ENCODE measurements at places on chromosomes 1 and 21.
A peak's percentile ranks its signal among the peaks of the same experiment; 100 is the strongest.

DNA sequence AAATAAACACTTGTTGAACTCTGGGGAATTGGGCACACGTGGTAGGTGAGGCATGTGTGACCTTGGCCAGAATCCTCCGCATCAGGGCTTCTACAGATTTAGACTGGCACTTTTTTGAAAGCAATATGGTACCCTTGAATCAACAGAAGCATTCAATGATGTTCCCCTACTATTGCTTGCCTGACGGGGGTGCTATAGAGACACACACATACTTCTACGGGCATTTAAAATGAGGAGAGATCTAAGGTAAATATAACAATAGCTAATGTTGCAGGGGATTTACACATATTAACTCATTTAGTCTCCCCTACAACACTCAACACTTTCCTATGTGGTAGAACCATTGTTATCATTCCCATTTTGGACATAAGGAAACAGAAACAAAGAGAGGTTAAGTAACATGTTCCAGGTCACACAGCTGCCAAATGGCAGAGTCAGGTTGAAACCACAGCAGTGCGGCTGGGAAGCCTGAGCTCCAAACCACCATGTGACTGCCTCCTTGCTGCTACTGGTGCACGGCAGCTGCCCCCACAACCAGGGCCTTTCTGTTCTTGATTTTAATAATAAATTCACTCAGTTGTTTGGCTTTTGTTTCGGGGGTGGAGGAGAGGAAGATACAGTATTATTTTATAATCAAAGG lies 147.4 kb downstream of the ZNF281 start:
- H3K4me1 ChIP-seq = no peaks in the 10 kb centered on the region
- H3K36me3 ChIP-seq = no peaks in the 10 kb centered on the region
- DNase-seq = no peak

DNA sequence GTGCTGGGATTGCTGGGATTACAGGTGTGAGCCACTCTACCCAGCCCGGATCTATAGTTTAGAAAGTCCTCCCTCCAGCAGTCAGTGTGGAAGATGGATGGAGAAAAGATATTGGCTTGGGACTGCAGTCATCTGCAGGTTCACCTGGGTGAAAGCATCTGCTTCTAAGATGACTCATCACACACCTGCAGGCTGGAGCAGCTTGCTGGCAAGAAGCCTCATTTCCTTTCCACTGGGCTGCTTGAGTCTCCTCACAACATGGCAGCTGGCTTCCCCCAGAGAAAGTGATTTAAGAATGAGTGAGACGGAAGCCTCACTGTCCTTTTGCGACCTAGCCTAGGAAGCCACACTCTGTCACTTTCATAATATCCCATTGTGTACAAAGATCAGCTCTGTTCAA lies 50.0 kb downstream of the FOXO6 start:
- H3K27ac ChIP-seq = no peak overlapping the region
- no peaks in the 10 kb centered on the region for H3K36me3 ChIP-seq
- H3K4me3 ChIP-seq = no peak overlapping the region

DNA sequence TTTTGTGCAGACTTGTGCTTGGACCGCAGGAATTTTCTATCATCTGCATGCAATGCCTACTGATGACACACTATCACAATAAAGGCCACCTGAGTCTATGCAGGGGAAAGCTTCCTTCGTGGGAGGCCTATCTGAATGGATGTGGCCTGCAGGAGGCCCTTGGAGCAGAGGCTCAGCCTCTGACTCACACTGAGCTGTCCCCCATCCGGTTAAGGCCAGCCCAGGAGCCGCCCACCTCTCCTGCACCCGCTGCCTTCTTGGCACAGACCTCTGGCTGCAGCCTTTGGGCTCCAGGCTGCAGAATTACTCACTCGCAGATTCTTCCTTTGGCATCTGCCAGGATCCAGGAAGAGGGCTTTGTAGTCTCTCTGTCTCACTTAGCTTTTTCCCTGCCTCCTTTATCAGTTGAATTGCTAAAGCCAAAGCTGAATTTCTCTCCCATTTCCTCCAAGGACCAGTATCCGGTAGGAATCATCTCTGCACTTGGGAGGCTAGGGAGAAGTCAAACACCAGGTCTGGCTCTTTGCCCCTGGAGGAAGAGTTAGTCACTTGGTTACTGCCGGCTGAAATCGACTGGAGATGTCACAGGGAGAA lies 65.1 kb upstream of the JUN start:
- no peaks in the 10 kb centered on the region for H3K27me3 ChIP-seq
- H3K4me1 ChIP-seq = peaks cover 4% of the 10 kb centered on the region
- H3K36me3 ChIP-seq = no peaks in the 10 kb centered on the region
- H3K4me3 ChIP-seq = no peak overlapping the region
- H3K27ac ChIP-seq = peak overlapping the region; percentile 31

- no peaks in the 10 kb centered on the region for H3K27me3 ChIP-seq
- H3K36me3 ChIP-seq = no peaks in the 10 kb centered on the region
- no peaks in the 10 kb centered on the region for H3K4me1 ChIP-seq
- H3K27ac ChIP-seq = no peak overlapping the region
- H3K4me3 ChIP-seq = no peak overlapping the region
- no peak for DNase-seq
Observed at GRCh38 chr1:101914473-101915242, 82.1 kb downstream of the OLFM3 start.

DNA sequence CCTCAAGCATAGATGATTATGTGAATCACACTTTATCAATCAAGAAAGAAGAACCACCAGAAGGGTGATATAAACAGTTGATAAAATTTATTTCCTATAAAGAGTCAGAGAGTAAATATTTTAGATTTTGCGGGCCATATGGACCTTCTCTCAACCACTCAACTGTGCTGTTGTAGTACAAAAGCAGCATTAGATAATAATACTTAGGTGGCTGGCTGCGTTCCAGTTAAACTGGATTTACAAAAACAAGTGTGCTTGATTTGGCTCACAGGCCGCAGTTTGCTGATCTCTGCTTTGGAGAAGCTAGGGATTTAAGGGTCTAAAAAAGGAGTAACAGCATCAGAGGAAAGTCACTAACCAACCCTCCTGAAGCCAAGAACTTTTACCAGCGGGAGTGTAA lies 1406.0 kb downstream of the KCNT2 start:
- H3K27me3 ChIP-seq = no peaks in the 10 kb centered on the region
- H3K4me3 ChIP-seq = no peak overlapping the region
- no peaks in the 10 kb centered on the region for H3K36me3 ChIP-seq

- peak overlapping the region; percentile 92 for H3K4me3 ChIP-seq
- H3K27me3 ChIP-seq = no peaks in the 10 kb centered on the region
- H3K4me1 ChIP-seq = peaks cover 68% of the 10 kb centered on the region
- H3K27ac ChIP-seq = peak overlapping the region; percentile 99
Observed at GRCh38 chr1:94925561-94926125, 1.3 kb downstream of the CNN3 start.

- H3K4me1 ChIP-seq = peaks cover 19% of the 10 kb centered on the region
- no peak overlapping the region for H3K27ac ChIP-seq
- H3K36me3 ChIP-seq = no peaks in the 10 kb centered on the region
- DNase-seq = no peak
- H3K4me3 ChIP-seq = no peak overlapping the region
Observed at GRCh38 chr1:55575571-55576279, 360.6 kb upstream of the USP24 start.

- peaks cover 37% of the 10 kb centered on the region for H3K4me1 ChIP-seq
- no peak for DNase-seq
- no peak overlapping the region for H3K27ac ChIP-seq
Observed at GRCh38 chr1:229430761-229431283, 3.1 kb downstream of the ACTA1 start.

- peaks cover 13% of the 10 kb centered on the region for H3K4me1 ChIP-seq
- H3K27ac ChIP-seq = peak overlapping the region; percentile 54
- no peak overlapping the region for H3K4me3 ChIP-seq
- no peaks in the 10 kb centered on the region for H3K36me3 ChIP-seq
Observed at GRCh38 chr1:115546846-115547245, 94.9 kb upstream of the VANGL1 start.

GRCh38 chr1:3056641-3057040 lies 12.4 kb upstream of the PRDM16 start:
- H3K27ac ChIP-seq = no peak overlapping the region
- no peaks in the 10 kb centered on the region for H3K27me3 ChIP-seq
- H3K4me3 ChIP-seq = no peak overlapping the region
- no peak for DNase-seq
- H3K36me3 ChIP-seq = peaks cover 10% of the 10 kb centered on the region

Data from thoracic aorta (tissue), 2 donors.